ENCODE measurements at places on chromosomes 6 and 20. TPM values are rescaled to one million over a fixed set of nuclear protein-coding genes. Genes with fewer than 3 reads are reported as not detected.

Gene SEL1L2
- total RNA-seq: not detected

DNA sequence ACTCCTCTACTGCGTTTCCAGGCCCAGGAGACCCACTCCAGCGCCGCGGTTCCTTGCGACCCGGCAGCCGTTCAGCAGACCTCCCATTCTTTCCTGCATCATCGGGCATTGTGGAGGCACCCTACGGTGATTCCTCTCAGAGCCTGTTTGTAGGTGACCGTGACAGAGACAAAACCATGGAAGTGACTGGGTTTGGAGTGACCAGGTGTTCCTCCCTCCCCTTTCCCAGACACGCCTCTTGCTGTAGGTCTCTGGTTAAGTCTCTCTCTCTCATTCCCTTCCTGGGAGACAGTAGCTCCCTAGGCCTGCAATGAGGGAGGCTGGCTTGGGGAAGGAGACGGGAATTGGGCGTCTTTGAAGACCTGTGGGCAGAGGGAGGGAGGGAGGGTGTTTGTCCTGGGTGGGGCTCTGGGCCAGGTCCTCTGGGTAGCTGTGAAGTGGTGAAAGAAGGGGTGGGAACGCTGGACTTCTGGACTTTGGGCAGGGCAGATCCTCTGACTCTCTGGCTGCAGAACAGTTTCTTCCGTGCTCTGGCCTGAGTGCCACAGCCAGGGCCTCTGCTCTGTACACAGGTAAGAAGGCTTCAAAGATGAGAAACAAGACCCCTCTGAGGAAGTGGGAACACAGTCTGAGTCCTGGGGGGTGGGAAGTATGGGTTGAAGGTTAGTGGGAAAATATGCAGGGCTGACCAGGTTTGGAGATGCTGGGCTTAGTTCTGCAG, 763 bp downstream of the KLC4 start:
- DNase-seq: peak; percentile 90

DNA sequence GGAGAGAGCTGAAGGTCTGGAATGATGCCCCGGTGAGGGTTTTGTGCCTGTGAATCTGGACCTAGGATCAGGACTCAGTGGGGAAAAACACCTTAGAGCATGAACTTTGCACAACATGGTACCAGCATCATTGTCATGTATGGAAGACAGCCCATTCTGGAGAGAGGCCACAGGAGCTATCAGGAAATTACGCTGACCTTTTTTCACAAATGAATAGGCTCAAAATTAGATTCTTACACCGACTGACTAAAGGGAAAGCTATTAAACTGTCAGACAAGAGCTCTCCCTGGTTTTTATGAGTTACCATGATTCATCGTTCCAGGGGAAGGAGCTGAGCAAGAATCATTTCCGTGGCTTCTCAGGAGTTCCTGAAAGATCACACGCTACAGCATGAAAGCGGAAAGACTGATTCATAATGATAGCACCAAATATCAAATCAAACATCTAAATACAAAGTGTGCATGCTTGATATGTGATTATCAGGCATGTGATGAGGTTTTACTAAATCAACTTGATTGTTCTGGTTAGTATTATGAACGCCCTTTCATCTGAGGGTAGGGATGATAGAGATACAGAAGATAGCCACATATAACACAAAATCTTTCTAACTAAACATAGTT, 224.9 kb upstream of the SMLR1 start:
- no peak for DNase-seq

DNA sequence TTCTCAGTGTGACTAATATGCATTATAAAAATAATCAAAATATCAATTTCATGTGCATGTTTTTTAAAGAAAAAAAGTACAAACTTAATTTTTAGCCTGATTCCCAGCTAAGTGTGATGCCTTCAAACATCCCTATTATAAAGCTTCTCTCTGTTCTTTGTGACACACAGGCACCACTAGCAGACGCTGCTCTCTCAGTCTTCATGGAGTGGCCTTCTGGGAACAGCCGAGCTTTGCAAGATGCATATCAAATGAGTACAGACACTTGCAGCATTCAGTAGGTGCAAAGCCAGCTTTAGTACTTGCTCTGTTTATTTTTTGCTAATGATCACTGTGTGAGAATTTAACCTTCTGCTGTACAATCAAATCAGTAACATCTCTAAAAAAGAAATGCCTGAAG, 340.0 kb downstream of the ADGRB3 start:
- DNase-seq: no peak

- DNase-seq: no peak
Measured at GRCh38 chr20:62899633-62900051, 26.7 kb downstream of the DIDO1 start.

DNA sequence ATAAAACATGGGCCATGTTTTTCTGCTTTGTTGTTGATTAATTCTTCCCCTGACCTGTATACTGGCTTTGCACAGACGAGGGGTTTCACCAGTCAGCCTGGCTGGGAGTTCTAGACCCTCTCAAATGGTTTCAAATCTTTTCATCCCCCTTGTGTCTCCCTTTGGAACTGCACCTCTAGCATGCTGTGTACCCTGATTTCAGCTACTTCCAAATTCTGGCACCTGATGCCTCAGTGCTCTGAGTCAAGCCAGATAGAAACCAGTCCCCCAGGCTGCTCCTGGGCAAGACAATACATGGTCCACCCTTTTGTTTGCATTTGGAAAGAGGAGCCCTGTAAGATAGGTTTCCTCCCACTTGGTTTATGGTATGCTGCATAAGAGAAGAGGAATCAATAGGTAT, 290.2 kb downstream of the BTBD3 start:
- peak; percentile 36 for DNase-seq

DNA sequence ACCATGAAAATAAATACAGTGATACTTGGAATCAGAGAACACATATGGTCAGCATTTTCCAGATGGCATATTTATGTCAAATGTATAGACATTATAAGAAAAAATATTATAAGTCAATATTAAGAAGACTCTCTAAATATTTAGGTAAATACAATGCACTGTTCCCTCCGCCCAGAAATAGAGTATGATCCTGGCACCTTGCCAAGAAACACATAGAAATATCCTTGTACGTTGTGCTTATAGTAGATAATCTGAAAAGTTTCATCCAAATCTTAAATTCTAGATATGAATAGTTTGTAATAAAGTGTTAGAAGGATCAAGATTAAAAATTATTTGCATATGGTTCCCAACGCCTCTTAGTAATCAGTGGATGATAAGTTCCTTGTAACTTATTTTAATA, 645.8 kb upstream of the GJE1 start:
- DNase-seq: no peak

Gene PARD6B
- total RNA-seq: 16.6 TPM

Gene KAT14
- 13.4 TPM for total RNA-seq

Gene TMEM217
- 0.62 TPM for total RNA-seq

Gene EYS
- total RNA-seq: 0.64 TPM

DNA sequence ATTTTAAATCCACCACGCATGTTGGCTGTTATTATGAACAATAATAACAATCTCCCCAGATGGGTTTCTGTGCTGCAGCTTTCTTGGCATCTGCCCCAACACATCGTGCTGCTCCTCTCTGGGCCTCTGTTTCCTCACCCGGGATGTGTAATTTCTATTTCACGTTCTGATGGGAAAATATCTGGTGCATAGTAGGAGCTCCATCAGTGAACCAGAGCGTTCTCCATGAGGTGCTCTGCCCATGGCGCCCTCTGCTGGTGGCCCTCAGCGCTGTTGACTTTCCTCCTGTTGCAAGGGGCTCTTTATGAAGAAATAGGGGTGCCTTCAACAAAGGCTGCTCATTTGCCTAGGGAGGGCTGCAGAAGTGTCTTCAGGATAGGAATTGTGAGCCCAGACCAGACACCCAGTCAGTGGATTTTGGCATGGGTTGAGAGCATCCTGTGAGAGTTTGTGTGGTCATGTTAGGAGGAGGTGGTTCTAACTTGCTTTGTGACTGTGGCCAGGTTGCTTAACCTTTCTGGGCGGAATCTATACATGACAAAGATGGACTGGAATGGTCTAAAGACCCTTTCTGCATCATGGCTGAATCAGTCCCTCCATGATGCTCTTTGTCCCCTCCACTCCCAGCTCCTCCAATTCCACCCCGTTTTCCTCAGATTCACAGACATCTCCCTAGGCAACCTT, 8.1 kb downstream of the SCRT2 start:
- peak; percentile 61 for DNase-seq

GRCh38 chr6:83152913-83153312, 40.2 kb downstream of the PGM3 start:
- no peak for DNase-seq

GRCh38 chr6:164185471-164185871, 771.0 kb downstream of the QKI start:
- no peak for DNase-seq

DNA sequence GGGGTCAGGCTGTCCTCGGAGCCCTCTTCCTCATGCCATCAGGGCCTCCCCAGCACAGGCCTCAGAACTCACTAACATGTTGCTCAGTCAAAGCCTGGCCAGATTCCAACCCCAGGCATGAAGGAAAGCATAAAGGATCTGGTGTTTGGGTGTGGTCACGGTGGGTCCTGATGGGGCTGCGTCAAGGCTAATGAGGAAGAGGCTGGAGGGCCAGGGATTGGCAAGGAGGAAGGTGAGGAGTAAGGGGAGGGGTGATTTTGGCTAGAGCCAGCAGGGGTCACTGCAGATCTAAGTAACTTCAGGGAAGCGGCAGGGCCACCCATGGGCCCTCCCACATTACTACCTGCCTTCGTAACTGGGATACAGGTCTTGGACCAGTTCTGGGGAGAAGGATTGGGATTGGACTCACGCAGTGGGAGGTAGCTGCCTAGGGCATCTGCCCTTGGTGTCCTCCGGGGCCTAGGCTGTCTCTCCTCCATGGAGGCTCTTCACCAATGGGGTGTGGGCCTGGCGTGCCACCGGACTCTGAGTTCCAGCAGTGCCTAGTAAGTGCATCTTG, 36.2 kb upstream of the MRPS18A start:
- peak; percentile 92 for DNase-seq

DNA sequence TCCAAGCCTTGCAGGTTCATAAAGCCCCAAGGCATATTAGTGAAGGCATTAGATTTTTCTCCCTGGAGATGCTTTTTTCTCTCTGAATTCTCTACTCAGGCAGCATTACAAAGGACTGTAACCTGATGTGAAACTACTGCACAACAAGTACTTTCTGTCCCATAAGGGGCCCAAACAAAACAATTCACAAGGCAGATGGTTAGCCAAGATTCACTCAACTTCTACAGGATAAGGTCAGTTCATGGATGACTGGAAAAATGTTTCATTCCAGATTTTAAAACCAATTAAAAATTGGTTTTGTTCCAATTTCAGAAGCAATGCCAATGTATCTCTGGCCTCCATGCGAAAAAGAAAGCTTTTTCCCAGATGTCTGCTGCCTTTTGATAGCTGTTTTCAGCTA, 181.8 kb downstream of the KHDC1L start:
- no peak for DNase-seq

Gene WASF1
- total RNA-seq: 4.8 TPM

Gene GABRR1
- total RNA-seq: 0.21 TPM

- DNase-seq: no peak
Measured at GRCh38 chr20:25135031-25135430, 53.1 kb upstream of the VSX1 start.

DNA sequence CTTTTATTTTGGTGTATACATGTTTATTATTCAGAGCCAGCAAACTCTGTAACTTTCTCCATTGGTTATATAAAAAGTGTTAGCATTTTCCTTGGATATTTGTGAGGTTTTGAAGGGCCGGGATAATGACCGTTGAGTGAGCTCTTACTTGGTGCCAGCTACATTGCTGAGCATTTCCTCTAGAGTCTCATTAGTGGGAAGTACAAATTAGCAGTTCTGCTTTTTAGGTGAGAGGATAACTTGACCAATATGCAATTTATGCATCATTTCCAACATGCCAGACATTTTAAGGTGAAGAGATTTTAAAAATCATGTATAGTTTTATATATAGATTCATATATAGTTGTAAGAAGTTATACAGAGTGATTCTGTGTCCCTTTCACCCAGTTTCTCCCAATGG, 84.3 kb downstream of the CARMIL1 start:
- no peak for DNase-seq

DNA sequence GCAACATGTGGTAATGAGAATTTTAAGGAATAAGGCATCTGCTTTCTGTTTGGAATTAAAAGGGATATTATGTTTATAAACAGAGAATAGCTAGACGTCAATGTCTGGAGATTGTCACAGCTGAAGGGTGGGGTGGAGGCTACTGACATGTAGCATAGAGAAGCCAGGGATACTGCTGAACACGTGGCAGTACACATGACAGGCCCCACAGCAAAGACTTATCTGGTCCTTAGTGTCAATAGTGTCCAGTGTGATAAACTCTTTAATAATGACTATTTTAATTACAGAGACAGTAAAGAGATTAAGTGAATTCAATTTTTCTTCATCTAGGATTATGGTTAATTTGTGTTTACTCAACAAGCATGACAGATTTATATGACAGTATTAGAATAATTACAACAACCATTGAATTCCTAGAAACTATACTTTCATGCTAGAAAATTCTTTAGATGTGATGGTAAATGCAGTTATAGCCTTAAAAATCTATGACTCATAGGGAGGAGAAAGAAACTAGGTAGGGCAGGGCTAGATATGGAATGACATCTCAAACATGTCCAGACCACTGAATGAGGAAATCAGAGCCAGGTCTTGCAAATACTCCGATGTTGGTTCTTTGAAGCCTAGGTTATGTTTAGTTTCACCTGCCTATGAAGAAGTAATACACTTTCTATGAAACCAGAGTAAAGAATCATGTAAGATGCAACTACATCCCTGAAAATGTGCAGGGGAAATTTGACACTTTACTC, 399.5 kb downstream of the PHF3 start:
- DNase-seq: no peak

Gene VSX1
- not detected for total RNA-seq

DNA sequence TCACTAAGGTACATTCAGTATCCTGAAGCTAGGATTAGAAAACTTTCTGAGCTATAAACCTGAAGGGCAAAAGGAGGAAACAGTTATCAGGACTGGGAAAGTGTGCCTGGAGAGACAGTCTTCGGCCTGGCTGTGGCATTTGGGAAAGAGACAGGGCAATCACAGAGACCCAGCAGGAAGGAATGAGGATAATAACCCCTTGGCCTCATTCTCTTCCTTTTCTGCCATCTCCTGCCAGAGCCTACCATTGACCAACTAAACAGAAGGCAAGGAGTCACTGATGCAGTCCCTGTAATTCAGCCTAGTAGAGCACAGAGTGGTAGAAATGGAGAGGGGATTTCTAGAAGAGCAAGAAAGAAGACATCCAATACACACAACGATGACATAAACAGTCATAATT, 359.4 kb downstream of the HDGFL1 start:
- DNase-seq: no peak

GRCh38 chr20:46559001-46559400, 8.5 kb upstream of the OCSTAMP start:
- no peak for DNase-seq

DNA sequence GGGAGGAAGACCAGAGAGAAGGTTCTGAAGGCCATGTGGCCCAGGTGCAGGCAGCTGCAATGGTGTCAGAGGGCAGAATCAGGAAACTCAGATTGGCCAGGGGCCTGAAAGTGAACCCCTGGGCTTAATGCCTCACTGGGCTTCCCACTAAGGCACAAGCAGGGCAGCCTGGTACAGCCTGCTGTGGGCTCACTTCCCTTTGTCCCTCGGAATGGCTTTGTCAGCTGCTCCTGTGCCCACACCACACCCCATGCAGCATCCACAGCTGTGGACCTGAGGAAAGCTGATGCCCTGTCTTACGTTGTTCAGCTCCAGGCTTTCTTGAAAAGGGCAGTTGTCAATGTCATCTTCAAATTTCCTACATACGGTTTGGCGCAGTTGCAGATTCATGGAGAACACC, 2.4 kb downstream of the CST9 start:
- DNase-seq: peak; percentile 12

Gene IPCEF1
- total RNA-seq: 1.2 TPM

- DNase-seq: no peak
Measured at GRCh38 chr6:84798257-84798656, 33.9 kb upstream of the TBX18 start.

GRCh38 chr20:36936341-36936740, 15.2 kb downstream of the SAMHD1 start:
- DNase-seq: no peak
